Stimulated activated CD8-positive, alpha-beta memory T cell treated with anti-CD3 and anti-CD28 coated beads, Interleukin-7, amount 100 ng/mL, for 1 hour (primary cell): ENCODE measurements at places on chromosomes 7 and 10.

DNA sequence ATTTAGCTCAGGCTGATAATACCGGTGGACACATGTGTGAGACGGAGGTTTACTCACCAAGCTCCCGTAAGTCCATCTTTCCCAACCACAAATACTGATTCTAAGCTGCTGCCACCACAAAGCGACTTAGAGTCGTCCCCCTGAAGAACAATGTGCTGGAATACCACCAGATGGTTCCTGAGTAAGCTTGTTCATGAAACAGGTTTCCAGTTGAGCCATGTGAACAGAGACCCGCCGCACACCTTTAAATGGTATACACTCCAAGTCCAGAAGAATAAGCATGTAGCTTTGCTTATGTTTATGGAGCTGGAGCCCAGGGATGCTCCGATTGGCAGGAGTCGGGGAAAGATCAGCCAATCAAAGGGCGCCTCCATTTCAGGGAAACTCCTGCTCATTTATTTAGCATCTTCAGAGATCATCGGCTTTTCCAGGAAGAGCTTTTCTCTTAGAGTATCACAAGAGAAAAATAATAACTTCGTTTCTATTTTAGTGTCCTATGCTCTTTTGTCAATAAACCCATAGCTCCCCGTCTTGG, 261.6 kb upstream of the AOAH start:
- DNase-seq: no peak

GRCh38 chr7:39644170-39644569, 20.8 kb downstream of the RALA start:
- DNase-seq: no peak

DNA sequence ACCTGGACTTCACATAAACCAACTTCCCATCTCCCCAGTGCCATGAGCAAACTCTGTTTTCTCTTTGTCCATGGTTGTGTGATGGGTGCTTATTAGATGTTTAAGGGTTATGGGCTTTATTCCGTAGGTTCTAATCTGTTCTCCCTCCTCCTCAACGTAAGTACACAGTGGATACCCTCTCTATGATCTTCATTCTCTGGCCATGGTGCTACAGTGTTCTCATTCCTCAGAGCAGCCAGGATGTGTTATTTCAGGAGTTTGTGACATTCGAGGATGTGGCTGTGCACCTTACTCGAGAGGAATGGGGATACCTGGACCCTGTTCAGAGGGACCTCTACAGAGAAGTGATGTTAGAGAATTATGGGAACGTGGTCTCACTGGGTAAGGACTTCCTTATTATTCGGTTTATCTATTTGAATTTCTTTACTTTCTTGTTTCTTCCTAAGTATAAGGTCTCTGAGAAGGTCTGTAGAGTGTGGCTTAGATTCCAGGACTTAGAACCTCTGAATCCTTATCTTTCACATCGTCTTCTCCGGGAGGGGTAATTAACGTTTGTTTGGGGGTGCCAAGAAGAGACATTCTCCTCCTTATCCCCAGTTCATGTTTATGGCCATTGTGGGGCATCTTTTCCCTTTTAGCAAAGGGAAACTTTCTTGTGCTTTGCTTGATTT, 3.8 kb downstream of the ZNF655 start:
- no peak for DNase-seq

DNA sequence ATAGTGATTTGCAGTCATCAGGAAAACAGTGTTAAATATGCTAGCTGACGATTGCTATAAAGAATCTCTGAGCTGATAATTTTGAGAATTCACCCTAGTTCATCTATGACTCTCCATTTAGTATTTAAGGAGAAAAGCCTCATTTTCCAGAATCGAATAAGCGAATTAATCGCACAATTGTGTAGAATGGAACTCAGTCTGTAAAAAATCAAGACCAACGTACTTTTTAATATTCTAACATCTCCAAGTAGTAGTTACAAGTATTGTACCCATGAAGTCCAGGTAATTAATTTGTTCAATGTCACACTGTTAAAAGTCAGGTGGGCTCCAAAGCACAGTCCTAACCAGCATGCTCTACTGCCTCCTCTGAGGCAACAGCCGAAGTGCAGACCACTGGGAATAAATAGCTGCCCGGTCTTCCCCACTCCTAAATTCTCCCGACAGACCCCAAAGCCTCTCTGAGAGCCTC, 380 bp upstream of the AGBL3 start:
- DNase-seq: no peak

DNA sequence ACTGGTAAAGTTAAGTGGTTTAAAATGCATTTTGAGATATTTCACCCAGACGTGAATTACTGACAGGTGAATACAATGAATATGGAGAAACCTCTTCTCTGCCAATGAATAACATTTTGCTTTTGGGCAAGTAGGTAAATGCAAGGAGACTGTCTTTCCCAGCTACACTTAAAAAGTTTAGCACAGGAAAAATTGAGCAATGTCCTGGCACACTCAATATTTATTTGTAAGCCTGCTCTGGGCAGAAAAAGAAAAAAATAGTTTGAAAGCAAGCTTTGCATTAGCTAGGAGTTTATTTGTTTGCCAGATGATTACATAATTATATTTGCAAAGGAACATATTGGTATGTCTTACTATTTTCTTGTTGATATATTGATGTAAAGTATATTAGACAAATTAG, 624.2 kb downstream of the ACTR3B start:
- DNase-seq: no peak

- no peak for DNase-seq
Measured at GRCh38 chr7:127064-127598, 65.2 kb upstream of the FAM20C start.

GRCh38 chr7:80873140-80873539, 45.7 kb downstream of the SEMA3C start:
- DNase-seq: no peak

- DNase-seq: no peak
Measured at GRCh38 chr7:146961617-146962016, 845.0 kb downstream of the CNTNAP2 start.

DNA sequence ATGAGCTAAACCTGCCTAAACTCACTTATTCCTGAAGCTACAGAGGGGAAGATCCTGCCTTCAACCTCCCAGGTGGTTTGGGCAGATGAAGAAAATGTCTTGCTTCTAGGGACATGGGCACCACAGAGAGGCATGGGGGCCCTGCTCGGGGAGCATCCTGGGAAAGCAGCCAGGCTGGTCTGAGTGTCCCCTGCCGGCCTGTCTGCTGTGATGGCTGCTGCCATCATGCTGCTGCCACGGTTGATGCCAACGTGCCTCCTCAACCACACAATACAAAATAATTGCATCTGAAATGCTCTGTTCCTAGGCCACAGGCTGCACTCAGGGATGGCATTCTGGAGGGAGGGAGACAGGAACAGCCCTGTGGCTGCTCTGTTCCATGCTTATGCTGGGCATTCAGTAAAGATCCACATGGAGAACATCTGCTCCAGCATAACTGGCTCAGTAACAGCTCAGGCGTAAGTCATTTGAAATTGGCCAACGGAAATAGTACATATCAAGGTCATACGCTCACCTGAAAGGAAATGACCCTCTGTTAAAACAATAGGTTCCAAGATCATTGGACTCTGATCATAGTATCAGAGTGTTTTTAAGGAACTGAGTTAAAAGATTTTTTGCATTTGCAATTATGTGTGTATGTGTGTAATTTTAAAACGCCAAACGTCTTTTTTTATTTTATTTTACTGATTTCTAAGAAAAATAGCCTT, 299.0 kb downstream of the TNS3 start:
- DNase-seq: no peak

GRCh38 chr10:97323501-97323900, 4.4 kb downstream of the FRAT1 start:
- DNase-seq: no peak

- DNase-seq: no peak
Measured at GRCh38 chr10:3676564-3676963, 108.4 kb downstream of the KLF6 start.

DNA sequence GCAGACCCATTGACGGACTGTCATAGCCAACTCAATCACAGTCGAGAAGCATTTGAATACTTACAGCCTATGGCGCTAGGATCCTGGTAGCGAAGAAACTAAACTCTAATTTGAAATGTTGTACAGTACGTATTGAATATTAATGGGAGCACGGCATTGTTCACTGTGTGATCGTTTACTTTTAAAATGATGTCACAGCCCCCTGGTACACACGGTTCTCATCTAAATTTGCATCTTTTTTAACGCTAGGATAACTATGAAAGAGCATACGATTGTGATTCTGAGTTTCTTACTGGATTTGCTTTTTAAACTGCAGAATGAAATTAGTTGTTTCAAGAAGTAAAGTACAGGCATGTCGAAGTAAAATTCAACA, 895 bp upstream of the NAPEPLD start:
- DNase-seq: no peak

GRCh38 chr7:30238721-30239441, 45.5 kb upstream of the ZNRF2 start:
- no peak for DNase-seq

- no peak for DNase-seq
Measured at GRCh38 chr7:75928568-75928914, 13.6 kb downstream of the POR start.

- DNase-seq: no peak
Measured at GRCh38 chr7:156994417-156994816, 16.0 kb downstream of the MNX1 start.

DNA sequence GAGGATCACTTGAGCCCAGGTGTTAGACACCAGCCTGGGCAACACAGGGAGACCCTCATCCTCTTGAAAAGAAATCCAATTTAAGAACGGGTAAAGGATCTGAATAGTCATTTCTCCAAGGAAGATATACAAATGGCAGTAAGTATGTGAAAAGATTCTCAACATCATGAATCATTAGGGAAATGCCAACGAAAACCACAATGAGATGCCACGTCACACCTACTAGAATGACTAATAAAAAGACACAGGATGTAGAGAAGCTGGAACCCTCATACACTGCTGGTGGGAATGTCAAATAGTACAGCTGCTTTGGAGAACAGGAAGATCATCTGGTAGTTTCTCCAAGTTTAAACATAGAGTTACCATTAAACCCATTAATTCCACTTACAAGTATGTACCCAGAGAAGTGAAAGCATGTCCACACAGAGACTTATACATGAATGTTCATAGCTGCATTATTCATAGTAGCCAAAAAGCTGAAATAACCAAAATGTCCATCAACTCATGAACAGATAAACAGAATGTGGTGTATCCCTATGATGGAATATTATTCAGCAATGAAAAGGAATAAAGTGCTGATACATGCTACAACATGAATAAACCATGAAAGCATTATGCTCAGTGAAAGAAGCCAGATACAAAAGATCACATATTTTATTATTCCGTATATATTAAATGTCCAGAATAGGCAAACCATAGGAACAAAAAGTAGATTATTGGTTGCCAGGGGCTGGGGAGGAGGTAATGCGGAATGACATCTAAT, 13.1 kb upstream of the ZMIZ2 start:
- DNase-seq: no peak

- no peak for DNase-seq
Measured at GRCh38 chr10:132784866-132785722, 853 bp downstream of the NKX6-2 start.

- DNase-seq: no peak
Measured at GRCh38 chr7:46369933-46370654, 449.0 kb upstream of the IGFBP3 start.

DNA sequence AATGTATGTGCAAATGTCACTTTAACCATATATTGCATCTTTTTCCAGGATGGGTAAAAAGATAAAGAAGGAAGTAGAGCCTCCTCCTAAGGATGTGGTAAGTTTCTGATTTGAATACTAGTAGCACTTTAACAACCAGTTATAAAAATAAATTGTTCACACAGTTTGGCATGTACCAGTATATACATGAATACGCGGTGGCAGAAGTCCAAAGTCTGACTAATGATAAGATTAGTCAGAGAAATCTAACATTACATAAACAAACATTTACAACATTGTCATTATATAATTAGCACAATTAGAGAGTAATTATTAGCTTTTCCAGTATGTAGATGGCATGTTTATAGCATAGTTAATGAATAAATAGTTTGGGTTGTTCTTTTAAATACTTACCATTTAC, 4.1 kb downstream of the ARMC3 start:
- no peak for DNase-seq

DNA sequence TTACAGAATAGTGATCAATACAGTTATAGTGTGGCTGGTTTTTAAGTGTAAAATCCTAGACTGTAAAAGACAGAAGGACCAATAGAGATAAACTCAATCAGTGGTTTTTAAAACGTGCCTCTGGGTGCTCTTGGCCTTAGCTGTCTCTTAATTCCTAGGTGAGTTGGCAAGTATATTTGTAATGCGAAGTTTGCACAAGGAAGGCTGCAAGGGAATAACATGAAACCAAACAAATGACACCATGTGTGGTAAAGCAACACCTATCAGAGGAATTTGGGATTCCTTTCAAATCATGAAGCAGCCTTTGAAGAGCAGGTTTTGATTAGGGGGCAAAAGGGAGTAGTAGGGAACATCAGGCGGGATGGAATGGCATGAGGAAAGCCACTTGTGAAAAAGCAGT, 284.6 kb downstream of the INHBA start:
- DNase-seq: no peak
